ENCODE measurements at places on chromosomes 4 and X.
A peak's percentile ranks its signal among the peaks of the same experiment; 100 is the strongest.

GRCh38 chr4:139458999-139459398 lies 5.1 kb downstream of the RAB33B start:
- DNase-seq: no peak

DNA sequence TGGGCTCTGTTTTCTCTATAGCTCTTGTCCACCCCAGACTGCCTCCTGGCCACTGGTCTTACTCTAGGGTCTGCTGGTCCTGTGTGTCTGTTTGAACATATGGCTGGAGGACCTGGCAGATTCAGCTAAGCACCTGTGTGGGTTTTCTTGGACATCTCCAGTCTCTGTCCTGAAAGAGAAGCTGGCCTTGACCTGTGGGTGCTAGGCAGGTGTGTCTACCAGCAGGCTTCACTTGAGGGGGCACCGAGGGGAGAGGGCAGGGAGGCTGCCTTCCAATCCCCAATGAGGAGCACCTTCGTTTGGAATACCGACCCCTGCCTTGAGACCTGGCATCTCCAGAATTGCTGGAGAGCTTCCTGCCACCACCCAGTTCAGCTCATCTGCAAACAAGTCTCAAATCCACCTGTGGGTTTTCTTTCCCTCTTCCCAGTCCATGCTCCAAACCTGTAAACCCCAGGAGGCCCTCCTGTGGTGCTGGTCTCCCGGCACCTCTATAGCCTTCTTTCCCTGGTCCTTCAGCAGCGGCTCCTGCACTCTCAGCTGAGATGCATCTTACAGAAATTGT lies 45.2 kb downstream of the HTRA3 start:
- DNase-seq: no peak

DNA sequence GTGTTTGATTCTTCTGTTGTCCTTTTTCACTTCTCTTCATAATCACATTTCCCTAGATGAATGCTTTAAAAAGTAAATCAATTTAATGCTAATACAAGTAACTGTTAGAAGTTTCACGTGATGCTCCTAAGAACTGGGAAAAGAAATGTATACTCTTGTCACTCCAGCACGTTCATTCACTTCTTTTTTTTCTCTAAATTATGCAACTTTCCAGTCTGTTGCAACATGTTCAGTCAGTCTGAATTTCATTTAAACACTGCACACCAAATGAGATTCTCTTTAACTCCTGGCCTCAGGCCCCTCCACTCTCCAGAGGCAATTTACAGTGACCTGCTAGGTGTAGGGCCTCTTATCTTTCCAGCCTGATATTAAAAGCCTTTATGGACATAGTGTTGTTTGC lies 321.9 kb downstream of the HS3ST1 start:
- DNase-seq: no peak

DNA sequence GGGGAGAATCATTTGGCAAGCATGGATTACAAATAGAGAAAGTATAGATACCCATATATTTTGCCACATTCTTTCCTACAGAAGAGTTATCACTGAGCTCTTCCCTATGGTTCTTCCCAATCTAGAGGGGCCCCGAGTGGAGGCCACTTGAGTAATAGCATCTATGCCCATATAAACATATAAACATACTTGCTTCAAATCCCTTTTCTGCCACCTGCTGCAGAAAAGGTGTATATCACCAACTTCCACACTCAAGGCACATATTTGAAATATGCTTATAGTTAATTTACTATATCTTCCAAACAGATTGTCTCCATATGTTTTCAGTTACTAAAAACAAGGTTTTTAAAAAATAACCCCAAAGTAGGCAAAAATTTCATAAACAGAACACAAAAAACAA lies 642.8 kb upstream of the DIPK2B start:
- no peak for DNase-seq

DNA sequence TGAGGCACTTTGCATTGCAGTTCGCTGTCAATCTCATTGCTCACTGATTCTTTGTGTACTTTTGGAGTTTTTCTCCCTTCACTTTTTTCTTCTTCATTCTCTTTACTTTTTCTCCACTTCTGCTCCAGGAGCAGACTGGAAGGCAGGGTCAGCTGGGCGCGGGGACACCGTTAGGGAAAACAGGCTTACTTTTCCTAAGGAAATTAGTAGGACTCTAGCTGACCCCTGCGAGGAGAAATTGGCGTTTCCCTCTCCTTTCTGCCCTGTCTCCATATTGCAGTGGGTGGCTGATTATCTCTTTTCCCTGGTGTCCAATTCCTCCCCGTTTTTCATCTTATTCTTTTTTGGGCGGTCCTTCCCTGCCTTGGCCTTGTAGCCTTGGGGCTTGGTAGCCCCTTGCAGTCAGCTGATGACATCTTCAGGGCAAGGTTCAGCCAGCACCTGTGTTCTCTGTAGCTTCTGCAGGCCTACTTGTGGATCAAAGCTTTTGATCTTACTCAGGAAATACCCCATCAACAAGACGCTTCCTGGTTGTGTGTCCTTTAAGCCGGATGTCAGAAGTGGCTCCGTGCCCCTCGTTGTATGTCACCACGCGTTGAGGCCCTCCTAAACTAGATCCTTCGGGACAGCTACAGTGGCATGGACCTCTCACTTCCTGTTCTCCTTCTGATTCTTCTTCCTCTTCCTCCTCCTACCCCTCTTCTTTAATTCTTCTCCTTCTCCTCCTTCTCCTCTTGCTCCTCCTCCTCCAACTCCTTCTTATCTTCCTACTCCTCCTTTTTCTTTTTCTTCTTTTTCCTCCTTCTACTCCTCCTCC lies 36.1 kb downstream of the NBDY start:
- DNase-seq: no peak

DNA sequence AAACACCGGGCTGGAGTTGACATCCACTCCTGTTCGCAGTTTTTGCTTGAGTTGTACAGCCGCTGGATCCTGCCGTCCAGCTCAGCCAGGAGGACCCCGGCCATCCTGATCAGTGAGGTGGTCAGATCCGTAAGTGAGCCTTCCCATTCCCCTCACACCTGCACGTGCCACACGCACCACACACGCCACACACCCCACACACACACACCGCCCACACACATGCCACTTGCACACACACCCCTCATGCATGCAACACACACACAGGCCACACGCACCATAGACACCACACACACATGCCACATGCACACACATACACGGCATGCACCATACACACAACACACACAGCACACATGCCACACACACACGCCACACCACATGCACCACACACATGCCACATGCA lies 20.1 kb upstream of the MSANTD1 start:
- DNase-seq: no peak

DNA sequence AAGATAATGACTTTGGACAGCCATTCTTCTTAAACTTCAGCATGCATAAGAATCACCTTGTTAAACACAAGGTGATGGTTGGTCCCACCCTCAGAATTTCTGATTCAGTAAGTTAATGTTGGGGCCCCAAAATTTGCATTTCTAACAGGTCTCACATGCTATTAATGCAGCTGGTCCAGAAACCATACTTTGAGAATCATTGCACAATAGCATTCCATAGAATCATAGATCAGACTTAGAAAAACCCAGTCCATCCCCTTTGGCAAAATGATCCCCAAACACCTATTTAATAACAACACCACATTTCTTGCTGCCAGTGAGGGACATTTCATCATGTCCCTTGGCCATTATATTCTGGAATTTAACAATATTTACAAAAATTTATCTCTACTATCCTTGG lies 6.2 kb upstream of the MGAT4D start:
- DNase-seq: no peak

DNA sequence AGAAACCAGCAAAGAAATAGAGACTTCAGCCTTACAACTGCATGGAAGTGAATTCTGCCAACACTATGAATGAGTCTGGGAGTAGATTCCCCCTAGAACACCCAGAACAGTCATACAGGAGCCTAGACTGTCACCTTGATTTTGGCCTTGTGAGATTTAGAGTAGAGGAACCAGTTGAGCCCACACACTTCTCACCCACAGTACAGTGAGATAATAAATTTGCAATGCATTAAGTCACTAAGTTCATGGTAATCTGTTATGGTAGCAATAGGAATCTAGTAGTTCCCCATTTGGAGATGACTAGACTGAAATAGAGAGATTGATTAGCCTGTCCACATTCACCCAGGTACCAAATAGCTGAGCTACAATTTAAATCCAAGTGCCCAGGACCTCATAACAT lies 59.0 kb downstream of the FAM13A start:
- DNase-seq: no peak

DNA sequence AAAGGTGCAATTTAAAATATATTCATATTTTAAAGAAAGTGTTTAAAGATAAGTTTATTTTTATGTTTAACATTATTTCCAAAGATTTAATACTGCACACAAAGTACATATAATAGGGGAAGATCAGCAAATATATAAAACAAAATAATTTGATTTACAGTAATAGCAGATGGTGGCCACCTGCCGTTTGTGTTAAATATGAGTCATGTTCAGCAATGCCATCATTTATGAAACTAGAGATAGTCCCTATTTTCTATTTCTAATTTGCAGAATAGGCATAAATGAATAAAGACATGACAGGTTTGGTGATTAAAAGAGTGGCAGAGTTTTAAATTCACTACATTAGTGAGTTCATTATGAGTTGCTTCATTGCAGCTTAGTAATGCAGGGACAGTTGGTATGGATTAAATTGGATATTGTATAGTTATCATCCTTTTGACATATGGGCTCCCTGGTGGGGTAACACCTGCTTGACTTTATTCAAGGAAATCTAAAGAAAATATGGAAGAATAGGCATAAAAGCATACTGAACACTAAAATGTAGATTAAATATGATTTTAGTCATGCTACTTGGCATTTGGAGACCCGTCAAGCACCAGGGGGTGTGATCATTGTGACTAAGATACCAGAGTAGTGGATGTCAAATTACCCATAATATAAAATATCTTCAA lies 78.8 kb upstream of the BANK1 start:
- no peak for DNase-seq

DNA sequence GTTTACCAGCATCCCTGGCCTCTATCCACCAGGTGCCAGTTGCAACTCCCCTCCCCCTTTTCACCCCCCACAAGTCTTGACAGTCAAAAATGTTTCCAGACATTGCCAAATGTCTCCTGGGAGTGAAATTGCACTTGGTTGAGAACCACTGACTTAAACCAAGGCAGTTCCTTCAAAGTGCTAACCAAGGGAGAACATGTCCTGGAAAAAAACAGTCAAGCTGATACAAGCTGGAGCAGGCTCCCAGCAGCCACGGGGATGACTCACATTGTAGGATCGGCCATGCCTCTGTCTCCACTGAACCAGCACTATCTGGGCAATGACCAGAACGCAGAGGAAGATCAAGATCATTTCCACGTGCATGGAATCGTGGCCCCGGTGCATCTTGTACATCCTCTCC lies 11.4 kb downstream of the RNF175 start:
- DNase-seq: peak; percentile 73

- no peak for DNase-seq
Measured at GRCh38 chrX:142251202-142251601, 46.1 kb upstream of the MAGEC2 start.

DNA sequence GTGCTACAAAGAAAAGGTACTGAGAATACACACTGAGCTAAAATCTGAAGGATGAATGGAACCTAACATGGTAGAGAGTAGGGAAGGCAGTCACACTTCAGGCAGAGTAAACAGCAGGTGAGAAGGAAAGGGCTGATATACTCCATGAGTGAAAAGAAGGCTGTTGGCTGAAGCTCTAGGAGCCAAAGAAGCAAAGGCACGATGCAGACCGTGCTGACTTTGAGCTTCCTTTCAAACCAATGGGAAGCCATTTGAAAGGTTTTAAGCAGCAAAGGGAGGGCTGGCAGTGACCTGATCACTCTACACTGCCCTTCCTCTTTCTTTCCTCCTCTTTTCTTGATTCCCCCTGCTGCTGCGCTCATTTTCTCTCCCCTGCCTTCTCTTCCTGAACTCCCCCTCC lies 66.4 kb downstream of the TMEM154 start:
- DNase-seq: no peak

DNA sequence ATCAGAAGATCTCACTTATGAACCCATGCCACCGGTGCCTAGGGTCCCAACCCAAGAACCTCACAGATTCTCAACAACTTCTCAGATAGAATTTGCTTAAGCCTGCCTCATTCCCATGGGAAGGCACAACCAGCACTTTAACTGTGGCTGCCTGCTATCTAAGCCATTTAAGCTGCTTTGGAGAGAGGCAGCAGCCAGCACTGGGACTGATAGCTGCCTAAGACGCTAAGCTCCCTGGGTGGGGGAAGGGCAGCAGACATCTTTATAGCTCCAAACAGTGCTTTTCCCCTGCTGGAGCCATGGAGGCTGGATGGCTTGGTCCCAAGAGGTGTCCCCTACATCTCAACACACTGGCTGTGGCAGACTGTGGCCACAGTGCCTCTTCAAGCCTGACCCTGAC lies 1268.6 kb downstream of the FAM133A start:
- DNase-seq: no peak

- DNase-seq: no peak
Measured at GRCh38 chr4:52837716-52838558, 24.2 kb upstream of the RASL11B start.

GRCh38 chr4:96227515-96227914 lies 387.6 kb downstream of the PDHA2 start:
- DNase-seq: no peak

GRCh38 chrX:63718010-63718694 lies 66.9 kb downstream of the ARHGEF9 start:
- no peak for DNase-seq

GRCh38 chrX:132497432-132497831 lies 8.6 kb upstream of the MBNL3 start:
- DNase-seq: no peak

DNA sequence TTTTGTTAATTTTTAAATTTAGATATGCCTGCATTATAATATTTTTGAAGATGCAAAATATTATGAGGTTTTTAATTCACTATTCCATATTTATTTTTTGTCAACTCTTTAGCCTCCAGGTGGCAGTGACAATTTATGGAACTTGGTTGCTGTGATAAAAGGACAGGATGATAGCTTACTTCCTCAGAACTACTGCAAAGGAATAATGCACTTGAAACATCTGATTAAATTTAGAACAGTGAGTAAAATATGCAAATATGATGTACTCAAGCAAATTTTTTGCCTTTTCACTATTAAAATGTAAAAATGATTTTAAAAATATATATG lies 45.1 kb downstream of the SPATA4 start:
- no peak for DNase-seq

GRCh38 chrX:63363788-63364187 lies 12.7 kb upstream of the SPIN4 start:
- no peak for DNase-seq

DNA sequence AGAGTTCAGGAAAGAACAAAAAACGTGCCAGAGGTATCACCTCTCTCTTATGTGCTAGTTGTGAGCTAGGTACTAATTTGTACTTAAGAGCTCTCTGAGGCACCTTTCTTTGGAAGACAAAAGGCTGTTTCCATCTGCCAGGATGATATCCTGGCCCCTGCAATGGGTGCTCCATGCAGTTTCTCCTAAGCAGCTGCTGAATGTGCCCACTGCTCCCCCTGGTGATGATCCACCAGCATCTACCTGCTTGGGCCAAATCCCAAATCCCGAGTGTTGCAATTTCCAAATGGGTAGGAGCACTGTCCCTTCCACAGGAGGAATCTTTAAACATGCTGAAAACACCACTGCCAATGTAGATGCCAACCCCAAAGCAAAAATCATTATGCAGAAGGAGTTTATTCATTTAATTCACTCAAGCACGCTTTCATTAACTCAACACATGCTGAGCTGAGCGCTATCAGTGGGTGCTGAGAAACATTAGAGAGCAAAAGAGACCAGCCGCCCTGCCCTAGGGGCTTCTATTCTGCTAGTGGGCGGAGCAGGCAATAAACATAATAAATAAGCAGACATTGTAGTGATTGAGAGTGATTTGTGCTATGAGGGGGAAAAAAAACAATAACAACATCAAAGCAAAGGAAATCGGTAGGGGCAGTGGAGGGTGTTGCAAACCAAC lies 69.6 kb upstream of the C4orf50 start:
- peak; percentile 33 for DNase-seq
